Spinal cord (tissue), 10 donors: ENCODE measurements at places on chromosomes 3 and 15.

- no peaks in the 10 kb centered on the region for H3K4me1 ChIP-seq
- DNase-seq, result no peak
- no peaks in the 10 kb centered on the region for H3K27me3 ChIP-seq
- H3K36me3 ChIP-seq, result no peaks in the 10 kb centered on the region
- no peak overlapping the region for H3K27ac ChIP-seq
Observed at GRCh38 chr3:94429517-94429916, 366.7 kb downstream of the NSUN3 start.

GRCh38 chr3:48400824-48401433 lies 28.9 kb downstream of the FBXW12 start:
- H3K27ac ChIP-seq, result no peak overlapping the region
- peak; percentile 78 for DNase-seq
- peaks cover 5% of the 10 kb centered on the region for H3K4me1 ChIP-seq
- H3K36me3 ChIP-seq, result peaks cover 43% of the 10 kb centered on the region
- no peaks in the 10 kb centered on the region for H3K27me3 ChIP-seq

DNA sequence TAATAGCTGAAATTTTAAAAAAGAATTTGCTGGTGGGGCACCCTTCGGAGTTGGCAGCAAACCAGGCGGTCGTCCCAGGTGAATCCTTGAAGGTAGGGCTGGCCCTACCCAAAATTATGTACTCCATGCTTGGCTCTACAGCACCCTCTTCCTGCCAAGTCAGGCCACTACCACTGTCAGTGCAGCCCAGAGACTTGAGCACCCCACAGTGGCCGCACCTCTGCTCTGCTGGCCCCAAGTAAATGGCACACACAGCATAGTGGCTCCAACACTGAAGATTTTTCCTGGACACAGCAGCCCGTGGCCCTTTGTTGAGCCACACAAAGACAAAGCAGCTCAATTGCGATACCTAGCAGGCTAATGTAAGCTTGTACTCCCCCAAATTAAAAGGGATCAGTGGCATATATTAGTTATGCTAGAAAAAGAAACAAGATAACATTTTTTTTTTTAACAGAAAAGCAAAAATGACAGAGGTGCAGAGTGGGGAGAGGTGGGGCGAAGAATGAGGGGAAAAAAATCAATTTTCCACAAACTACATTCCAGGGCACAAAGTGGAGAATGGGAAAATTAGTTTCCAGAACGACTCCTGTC lies 250.5 kb downstream of the UACA start:
- no peak overlapping the region for H3K4me3 ChIP-seq
- H3K36me3 ChIP-seq, result no peaks in the 10 kb centered on the region
- H3K27me3 ChIP-seq, result no peaks in the 10 kb centered on the region
- no peak overlapping the region for H3K27ac ChIP-seq
- no peaks in the 10 kb centered on the region for H3K4me1 ChIP-seq
- DNase-seq, result no peak

DNA sequence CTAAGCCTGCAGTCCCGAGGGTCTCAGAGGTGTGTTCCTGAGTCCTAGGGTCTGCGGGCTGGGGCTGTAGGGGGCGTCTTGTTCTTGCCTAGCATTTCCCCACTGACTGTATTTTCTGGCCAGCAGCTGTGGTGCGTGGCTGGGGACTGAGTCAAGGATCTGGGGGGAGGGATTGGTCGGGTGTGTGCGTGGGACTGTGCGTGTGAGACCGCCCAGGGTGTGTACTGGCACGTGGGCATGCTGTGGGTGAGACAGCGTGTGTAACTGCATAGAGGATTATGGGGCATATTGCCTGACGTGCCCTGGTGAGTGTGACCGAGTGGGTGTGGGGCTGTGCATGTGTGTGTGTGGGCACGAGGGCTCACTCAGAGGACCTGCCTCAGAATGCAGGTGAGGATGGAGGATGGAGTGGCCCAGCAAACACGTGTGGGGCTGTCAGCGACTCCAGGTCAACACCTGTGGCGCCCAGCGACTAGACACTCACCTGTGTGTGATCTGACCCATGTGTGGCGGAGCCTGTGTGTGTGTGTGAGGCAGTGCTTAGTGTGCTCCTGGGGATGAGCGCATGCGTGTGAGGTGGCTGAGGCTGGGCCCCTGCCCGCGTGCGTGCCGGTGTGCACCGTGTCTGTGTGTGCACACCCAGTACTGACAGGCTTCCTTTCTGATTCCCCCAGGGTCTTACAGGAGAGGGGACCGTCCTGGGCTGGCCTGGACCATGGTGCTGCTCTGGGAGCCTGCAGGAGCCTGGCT lies 20.9 kb downstream of the FBLN2 start:
- DNase-seq, result no peak
- no peak overlapping the region for H3K27ac ChIP-seq
- peaks cover 26% of the 10 kb centered on the region for H3K4me1 ChIP-seq
- H3K27me3 ChIP-seq, result no peaks in the 10 kb centered on the region

- H3K4me3 ChIP-seq, result no peak overlapping the region
- no peak overlapping the region for H3K27ac ChIP-seq
- H3K4me1 ChIP-seq, result no peaks in the 10 kb centered on the region
- H3K27me3 ChIP-seq, result no peaks in the 10 kb centered on the region
- DNase-seq, result no peak
Observed at GRCh38 chr3:79011821-79012529, 755.8 kb downstream of the ROBO1 start.

DNA sequence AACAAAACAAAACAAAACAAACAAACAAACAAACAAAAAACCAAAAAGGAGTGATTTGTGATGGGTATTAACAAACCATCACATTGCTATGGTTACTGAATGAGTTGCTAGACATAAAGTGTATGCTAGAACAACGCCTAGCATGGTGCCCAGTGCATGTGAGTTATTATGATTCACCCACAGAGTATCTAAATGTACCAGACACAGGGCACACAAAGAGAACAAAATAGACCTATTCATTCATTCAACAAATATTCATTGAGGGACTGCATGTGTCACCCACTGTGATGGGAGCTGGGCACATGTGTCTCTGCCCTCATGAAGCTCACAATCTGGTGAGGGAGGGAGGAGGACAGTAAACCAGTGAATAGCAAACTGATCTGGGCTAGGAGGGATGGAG lies 11.6 kb upstream of the ACAN start:
- H3K36me3 ChIP-seq, result no peaks in the 10 kb centered on the region
- H3K4me1 ChIP-seq, result peaks cover 4% of the 10 kb centered on the region
- H3K27ac ChIP-seq, result no peak overlapping the region
- H3K27me3 ChIP-seq, result peaks cover 7% of the 10 kb centered on the region
- no peak overlapping the region for H3K4me3 ChIP-seq
- DNase-seq, result no peak

DNA sequence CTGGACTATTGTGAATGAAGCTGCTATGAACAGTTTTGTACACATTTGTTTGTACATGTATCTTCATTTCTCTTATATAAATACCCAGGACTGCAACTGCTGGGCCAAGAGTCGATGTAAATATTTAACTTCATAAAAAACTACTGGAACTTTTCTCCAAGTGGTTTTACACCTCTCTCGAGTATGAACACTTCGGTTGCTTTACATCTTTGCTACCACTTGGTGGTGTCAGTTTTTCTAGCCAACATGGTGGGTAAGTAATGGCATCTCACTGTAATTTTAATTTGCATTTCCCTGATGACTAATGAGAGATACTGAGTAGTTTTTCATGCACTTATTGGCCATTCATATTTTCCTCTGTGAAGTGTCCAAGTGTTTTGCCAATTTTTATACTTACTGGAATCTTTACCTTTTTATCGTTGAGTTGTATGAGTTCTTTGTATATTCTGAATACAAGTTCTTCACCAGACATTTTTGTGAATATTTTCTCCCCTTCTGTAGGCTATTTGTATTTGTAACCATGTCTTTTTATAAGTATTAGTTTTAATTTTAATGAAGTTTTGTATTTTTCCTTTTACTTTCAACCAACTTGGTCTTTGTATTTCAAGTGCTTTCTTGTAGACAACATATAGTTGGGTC lies 44.4 kb downstream of the PCOLCE2 start:
- H3K36me3 ChIP-seq, result no peaks in the 10 kb centered on the region
- H3K4me1 ChIP-seq, result no peaks in the 10 kb centered on the region
- DNase-seq, result no peak
- no peak overlapping the region for H3K4me3 ChIP-seq
- H3K27me3 ChIP-seq, result no peaks in the 10 kb centered on the region

DNA sequence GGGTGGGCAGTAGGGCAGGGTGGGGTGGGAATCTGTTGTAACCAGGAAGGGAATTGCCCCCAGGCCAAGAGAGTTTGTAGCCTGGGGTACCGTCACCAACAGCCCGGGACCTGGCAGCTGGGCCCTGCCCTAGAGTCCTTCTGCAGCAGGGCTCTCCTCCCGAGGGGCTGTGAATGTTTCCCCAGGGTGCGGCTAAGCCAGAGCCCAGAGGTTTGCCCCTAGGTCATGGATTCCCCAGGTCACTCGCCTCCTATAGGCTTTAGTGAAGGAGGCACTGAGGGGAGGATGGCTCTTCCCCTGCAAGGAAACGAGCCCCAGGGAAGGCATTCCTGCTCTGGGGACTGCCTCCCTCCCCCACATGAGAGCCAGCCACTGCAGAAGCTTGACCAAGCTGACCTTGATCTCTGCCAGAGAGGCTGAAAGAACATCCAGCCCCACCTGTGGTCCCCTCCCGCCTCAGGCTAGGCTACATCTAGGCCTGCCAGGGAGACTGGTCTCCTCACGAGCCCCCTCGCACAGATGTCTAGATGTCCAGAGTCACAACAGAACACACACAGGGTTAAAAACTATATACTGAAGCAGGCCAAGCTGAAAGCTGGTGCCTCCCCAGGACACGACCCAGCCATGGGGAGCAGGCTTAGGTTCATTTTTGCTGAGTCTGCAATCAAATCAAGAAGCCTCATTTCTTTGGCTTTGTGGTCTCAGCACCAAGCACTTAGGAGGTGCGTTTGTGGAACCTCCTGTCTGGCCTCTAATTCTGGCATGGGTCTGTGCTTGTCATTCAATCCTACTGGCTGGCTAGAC lies 69.1 kb upstream of the TAMM41 start:
- no peaks in the 10 kb centered on the region for H3K27me3 ChIP-seq
- no peak overlapping the region for H3K4me3 ChIP-seq
- H3K4me1 ChIP-seq, result no peaks in the 10 kb centered on the region
- no peak overlapping the region for H3K27ac ChIP-seq
- no peak for DNase-seq

DNA sequence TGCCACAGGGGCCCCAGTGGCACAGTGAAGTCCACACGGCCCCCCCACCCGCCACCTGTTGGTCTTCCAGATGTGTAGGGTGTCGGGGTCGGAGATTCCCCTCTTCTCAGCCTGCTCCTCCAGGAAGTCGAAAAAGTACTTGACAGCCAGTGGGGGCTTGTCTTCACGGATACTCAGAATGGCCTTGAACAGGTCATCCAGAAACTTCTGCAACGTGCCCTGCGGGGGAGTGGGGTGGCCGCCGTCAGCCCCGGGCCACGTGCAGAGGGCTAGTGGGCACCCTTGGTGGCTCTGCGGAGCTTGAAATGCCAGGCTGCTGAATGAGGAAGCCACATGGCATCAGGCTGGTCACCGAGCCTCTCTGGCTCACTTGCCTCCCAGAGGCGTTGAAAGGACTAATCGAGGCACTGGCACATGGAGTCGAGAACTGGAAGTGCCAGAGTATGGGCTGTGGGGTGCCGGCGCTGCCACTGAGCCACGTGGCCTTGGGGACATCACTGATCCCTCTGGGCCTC lies 16.6 kb downstream of the H1-8 start:
- H3K36me3 ChIP-seq, result peaks cover 46% of the 10 kb centered on the region
- no peak for DNase-seq
- no peak overlapping the region for H3K4me3 ChIP-seq
- no peaks in the 10 kb centered on the region for H3K27me3 ChIP-seq
- H3K27ac ChIP-seq, result no peak overlapping the region

DNA sequence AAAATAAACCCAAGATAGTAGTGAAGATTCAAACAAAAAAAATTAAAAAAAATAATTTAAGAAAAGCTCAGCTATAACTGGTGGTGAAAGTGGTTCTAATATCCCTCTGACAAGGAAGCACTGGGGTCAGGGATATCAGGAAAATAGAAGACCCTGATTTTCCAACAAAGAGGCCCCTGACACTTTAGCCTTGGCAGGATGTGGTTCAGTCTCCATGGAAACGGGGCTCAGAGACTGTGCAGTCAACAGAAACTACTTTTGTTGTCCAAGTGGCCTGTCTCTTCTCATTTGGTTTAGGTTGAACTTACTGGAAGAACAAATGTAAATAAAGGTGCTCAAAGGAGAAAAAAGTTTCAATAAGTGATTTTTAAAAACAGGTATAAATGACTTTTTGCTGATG lies 27.2 kb downstream of the INTS14 start:
- H3K4me3 ChIP-seq, result no peak overlapping the region
- DNase-seq, result peak; percentile 57
- H3K27me3 ChIP-seq, result no peaks in the 10 kb centered on the region
- H3K4me1 ChIP-seq, result no peaks in the 10 kb centered on the region
- peak overlapping the region; percentile 43 for H3K27ac ChIP-seq
- H3K36me3 ChIP-seq, result peaks cover 19% of the 10 kb centered on the region

- H3K36me3 ChIP-seq, result no peaks in the 10 kb centered on the region
- no peaks in the 10 kb centered on the region for H3K4me1 ChIP-seq
- H3K4me3 ChIP-seq, result no peak overlapping the region
- H3K27me3 ChIP-seq, result no peaks in the 10 kb centered on the region
- no peak for DNase-seq
- H3K27ac ChIP-seq, result no peak overlapping the region
Observed at GRCh38 chr3:164233951-164234350, 844.3 kb downstream of the SI start.

DNA sequence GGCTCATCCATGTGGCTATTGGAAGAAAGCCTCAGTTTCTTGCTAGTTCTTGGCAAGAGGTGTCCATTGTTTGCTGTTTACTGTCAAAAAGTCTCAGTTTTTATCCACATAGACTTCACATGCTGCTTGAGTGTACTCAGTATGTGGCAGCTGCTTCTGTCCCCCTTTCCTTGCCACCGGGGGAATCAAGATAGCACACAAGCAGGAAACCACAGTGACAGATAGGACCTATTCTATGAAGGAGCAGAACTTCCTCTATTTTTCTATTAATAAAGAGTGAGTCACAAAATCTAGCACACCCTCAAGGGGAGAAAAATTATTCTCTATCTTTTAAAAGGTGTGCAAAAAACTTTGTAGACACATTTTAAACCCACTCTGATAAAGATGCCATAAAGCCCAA lies 121.4 kb upstream of the GMNC start:
- no peak overlapping the region for H3K4me3 ChIP-seq
- H3K27ac ChIP-seq, result no peak overlapping the region
- no peaks in the 10 kb centered on the region for H3K4me1 ChIP-seq
- no peaks in the 10 kb centered on the region for H3K36me3 ChIP-seq
- H3K27me3 ChIP-seq, result no peaks in the 10 kb centered on the region

DNA sequence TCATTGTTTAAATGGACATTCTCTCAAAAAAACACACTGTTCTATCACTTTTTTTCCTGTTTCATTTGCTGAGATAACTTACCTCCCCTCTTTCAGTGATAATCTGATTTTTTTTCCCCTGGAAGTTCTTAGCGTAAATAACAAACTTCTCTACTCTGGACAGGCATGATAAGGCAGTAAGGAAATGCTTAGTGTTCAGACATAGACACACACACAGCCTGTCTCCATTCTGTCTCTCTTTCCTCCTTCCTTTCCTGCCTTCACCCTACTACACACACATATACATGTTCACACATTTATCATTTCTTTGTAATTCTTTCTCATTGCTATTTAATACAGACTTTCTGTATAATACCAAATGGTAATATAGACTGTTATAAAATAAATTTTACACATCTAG lies 470.8 kb upstream of the ROBO1 start:
- H3K36me3 ChIP-seq, result no peaks in the 10 kb centered on the region
- no peak for DNase-seq
- H3K27ac ChIP-seq, result no peak overlapping the region
- H3K4me1 ChIP-seq, result no peaks in the 10 kb centered on the region
- H3K4me3 ChIP-seq, result no peak overlapping the region
